Stimulated activated CD4-positive, alpha-beta T cell treated with anti-CD3 and anti-CD28 coated beads, TNF-alpha, amount 100 ng/mL, for 4 hours (primary cell): ENCODE measurements at places on chromosomes 16 and 17.

- DNase-seq: no peak
Measured at GRCh38 chr17:1732833-1733321, 8.4 kb downstream of the WDR81 start.

DNA sequence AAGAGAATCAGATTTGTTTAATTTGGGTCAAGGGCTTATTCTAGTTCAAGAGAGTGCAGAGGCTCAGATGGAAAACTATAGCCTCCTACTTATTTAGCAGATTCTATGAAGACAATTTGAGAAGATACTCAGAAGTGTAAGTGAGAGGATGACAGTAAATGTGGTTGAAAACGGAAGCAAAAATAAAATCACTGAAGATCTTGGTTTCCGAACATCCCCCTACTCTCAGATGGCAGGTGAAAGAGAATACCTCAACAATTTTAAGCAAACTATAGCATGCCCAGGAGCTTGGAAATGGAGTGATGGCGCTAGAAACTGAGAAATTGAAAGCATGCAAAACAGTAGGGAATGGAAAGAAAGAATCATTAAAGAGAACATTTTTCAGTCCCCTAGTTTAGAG is 705.5 kb upstream of the CDH8 start:
- no peak for DNase-seq

DNA sequence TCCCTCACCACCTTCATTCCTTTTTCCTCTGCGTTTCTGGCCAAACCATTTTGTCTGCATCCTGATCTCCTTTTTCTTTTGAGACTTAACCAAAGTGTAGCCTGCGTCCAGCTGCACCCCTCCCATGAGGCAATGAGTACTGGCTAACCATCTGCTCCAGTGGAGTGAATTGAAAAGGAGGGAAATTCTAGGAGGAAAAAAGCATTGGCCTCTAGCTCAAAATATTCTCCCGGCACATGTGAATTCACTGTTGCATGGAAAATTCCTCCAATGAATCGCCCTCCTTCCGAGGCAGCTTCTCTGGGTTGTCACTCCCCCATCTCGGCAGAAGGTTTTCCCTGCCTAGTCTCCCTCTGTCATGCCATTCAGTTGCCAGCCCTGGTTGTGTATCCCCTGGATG is 5.6 kb downstream of the RAP1GAP2 start:
- DNase-seq: no peak

GRCh38 chr17:7646457-7646856 is 4.3 kb upstream of the ATP1B2 start:
- DNase-seq: no peak

- no peak for DNase-seq
Measured at GRCh38 chr16:72202014-72202413, 30.1 kb upstream of the PMFBP1 start.

GRCh38 chr17:43577664-43578403 is 31.7 kb upstream of the ETV4 start:
- DNase-seq: no peak

DNA sequence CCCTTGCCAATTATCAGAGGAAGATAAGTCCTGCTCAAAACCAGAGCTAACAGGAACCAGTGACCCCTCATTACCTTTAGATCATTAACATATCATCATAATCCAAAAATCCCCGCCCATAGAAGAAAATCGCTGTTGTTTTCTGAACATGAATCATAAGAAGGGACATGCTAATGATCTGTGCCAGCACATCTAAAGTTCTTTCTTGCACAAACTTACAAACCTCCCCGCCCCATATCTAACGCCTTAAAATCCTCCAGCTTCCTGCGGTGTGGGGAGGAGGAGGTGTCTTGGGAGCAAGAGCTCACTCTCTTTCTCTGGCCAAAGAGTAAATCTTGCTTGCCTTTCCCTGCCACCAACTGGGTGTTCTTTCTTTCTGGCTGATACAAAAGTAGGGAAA is 78.3 kb downstream of the IRX3 start:
- DNase-seq: no peak

- DNase-seq: no peak
Measured at GRCh38 chr17:31724026-31724425, 135.0 kb downstream of the COPRS start.

GRCh38 chr17:9360677-9361081 is 214.9 kb downstream of the STX8 start:
- no peak for DNase-seq

- DNase-seq: no peak
Measured at GRCh38 chr17:16936536-16937310, 35.2 kb downstream of the TNFRSF13B start.

- no peak for DNase-seq
Measured at GRCh38 chr16:2787961-2788360, 601 bp upstream of the PRSS33 start.

GRCh38 chr17:8643855-8644506 is 13.5 kb upstream of the MYH10 start:
- no peak for DNase-seq

DNA sequence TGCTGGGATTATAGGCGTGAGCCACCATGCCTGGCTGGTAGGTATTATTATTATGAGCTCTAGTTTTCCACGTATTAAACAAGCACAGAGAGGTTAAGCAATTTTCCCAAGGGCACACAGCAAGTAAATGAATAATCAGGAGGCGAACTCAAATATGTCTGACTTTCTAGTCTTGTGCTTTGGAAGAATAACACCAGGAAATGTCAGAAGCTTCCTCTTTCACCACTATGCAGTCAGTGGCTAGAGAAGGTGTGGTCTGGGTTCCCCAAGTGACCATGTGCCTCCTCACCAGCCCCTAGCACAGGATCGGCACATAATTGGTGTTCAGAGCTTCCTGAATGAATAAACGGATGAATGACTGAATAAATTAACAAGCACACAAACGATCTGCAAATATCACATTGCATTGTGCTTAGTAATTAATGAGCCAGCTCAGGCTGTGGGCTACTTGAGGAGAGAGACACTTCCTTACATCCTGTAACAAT is 21.6 kb upstream of the SCNN1B start:
- no peak for DNase-seq

- no peak for DNase-seq
Measured at GRCh38 chr16:66529475-66529874, 20.4 kb downstream of the TK2 start.

DNA sequence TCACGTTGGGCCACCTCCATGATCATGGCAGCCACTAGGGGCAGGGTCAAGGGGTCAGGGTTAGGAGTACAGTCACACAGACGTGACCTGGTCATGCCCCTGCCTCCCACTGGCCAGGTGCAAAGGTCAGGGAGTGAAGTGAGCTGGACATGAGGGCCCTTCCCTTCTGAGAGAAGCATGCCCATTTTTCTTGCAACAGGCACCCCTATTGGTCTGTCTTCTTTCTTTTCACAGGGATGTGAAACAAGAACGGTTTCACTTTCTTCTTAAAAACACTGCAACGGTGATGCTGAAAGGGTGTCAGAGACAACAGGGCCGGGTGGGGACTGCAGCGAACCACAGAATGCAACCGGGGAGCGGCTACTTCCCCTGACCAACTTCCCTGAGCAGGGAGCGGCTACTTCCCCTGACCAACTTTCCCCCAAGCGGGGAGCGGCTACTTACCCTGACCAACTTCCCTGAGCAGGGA is 52.1 kb upstream of the DOC2B start:
- DNase-seq: no peak

DNA sequence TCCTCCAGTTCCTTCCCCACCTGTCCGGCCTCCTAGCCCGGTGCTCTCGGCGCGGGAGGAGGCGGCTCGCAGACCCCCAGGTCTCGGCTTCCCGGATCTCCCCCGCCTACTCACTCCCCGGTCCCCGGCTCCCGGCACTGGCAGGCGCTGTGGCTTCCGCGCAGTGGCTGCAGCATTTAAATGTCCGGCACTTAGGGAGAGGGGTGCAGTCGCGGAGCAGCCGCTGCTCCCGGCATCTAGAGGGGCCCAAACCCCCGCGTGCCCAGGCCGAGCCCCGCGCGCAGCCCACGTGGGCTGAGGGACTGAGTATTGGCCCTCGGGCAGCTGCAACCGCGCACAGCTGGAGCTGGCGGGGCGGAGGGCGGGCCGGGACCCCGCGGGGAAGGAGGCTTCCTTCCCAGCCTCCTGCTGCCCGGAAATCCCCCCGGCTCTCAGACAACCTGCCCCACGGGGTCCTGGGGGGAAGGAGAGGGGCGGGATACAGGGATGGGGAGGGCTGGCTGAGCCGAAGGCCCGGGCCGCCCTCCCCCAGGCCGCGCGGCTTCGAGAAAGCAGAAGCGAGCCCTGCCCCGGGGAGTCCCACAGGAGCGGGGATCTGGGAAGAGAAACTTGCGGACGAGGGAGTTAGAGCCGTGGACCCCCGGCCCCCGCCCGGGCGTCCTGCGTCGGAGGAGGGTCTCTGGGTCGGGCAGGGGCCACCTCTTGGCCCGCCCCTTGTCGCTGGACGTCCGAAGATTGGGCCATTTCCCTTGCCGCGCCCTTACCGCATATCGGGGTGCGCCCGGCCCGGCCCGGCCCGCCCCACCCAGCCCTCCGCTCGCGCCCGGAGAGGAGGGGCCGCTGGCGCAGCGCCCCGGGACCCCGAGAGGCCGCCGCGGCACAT is at the start of gene MMP25:
TSS of gene MMP25 (plus strand) at position 804 of the 883 bp plus-strand sequence. CDS start 357 bp downstream, outside the sequence.
- DNase-seq: no peak

DNA sequence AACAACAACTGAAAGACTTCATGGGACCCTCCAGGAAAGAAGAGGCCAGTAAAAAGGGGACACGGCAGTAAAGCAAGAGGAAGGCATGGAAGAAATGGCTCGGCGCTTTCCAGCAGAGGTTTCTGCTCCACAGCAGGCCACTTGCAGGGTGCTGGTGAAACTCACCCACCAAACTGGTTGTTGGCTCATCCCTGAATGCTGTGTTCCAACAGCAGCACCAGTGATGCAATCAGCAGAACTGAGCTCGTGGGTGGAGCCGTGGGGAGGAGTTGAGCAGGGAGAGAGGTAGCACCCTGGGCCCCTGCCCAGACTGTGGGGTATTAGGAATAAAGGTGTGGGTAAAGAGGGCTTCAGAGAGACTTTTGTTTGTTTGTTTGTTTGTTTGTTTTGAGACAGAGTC is 62.8 kb upstream of the ADCY9 start:
- DNase-seq: no peak

DNA sequence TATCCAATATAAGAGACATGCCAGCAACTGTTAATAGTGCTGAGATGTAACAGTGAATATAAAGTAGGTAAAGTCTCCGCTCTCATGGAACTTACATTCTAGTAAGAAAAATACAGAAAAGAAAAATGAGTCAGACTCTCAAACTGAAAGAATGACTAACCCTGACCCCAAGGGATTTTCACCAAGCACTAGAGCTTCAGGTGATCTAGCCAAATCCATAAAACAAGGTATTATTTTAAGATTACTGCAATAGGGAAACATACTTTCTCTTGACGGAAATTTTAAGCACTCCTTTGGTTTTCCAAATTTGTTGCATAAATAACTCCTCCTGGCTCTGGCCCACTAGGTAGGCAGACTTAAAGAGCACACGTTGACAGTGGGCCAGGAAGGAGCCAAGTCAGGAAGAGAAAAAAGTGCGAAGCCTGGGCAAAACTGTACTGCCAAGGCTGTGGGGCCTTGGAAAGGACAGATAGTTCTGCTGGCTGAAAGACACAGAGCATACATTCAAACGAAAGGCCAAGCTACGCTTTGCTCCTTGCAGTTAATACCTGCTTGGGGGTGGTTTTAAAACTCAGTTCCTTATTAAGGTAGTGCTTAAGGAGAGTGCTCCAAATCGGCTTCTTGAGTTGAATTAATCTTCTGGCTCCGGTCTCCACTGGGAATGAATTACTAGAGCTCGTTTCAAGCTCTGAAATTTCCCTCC is 1.4 kb downstream of the GOT2 start:
- DNase-seq: no peak

- DNase-seq: no peak
Measured at GRCh38 chr17:67280279-67280678, 35.3 kb upstream of the HELZ start.

DNA sequence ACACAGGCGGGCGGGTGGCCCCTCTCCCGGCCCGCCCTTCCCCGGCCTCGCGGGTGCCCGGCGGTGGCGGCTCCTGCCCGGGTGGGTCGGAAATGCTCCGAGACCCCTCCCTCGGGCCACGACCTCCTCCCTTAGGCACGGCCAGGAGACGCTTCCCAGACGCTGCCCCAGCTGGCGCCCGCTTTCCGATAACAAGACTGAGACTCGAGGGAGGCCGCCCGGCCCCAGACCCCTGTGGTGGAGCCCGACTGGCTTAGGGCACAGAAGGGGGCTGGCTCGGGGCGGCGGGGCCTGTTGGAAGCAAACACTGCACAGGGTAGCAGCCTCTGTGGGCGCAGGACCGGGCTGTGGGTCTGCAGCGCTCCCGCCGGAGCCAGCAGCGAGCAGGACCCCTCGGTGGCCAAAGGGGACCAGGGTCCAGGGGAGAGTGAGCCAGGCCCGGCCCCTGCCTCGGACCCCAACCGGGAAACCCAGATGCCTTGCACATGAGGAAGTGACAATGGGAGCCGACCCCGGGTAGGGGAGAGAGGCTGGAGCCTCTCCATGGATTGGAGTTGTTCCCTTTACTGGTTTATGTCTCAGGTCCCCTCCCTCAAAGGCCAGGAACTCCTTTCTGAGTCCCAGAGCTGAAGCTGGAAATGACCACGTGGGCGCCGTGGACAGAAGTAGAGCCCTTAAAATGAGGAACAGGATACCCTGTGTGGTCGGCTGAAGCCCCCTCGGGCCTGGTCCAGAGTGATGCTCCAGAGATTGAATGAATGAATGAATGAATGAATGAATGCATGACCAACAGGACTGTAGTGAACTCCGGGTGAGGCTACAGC is 19.8 kb upstream of the ADCY7 start:
- DNase-seq: no peak

DNA sequence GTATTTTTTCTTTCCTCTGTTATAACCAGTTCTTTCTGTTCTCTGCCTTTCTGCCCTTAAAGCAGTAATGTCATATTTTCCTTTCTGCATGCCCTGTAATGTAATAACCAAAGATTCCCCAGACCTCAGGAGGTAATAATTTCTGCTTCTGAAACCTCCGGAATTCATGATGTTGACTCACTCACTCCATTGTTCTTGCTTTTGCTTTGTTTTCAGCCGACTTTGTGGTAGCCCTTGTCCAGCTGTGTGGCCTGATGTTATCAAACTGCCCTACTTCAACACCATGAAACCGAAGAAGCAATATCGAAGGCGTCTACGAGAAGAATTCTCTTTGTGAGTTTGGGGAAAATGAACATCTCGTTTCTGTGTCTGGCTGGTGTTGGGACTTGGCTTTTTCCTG is 55.9 kb downstream of the CDK12 start:
- DNase-seq: no peak

GRCh38 chr17:52064791-52065211 is 93.7 kb downstream of the CA10 start:
- no peak for DNase-seq

- no peak for DNase-seq
Measured at GRCh38 chr17:28475151-28475900, 1.9 kb downstream of the SLC13A2 start.

GRCh38 chr17:66351033-66351432 is 48.6 kb downstream of the PRKCA start:
- no peak for DNase-seq

- DNase-seq: no peak
Measured at GRCh38 chr17:77432742-77433141, 292.0 kb downstream of the SEC14L1 start.

DNA sequence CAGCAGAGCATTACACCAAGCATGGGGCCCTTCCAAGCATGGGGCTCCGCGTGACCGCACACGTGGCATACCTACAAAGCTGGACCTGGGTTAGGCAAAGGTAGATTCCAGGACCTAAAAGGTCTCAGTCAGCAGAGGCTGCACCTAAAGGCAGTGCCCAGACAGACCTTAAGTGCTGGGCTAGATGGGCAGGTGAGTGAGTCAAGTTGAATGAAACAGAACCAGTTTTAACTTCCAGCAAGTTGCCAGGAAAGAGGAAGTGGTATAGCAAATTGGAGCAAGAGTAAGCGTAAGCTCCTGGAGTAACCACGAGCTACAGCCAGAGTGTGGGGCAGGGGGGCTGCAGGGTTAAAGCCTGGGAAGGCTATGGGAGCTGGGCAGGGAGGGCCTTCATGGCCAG is 49.5 kb downstream of the SRCIN1 start:
- no peak for DNase-seq
